ENCODE measurements at places on chromosomes 12 and 14.
A peak's percentile ranks its signal among the peaks of the same experiment; 100 is the strongest.

DNA sequence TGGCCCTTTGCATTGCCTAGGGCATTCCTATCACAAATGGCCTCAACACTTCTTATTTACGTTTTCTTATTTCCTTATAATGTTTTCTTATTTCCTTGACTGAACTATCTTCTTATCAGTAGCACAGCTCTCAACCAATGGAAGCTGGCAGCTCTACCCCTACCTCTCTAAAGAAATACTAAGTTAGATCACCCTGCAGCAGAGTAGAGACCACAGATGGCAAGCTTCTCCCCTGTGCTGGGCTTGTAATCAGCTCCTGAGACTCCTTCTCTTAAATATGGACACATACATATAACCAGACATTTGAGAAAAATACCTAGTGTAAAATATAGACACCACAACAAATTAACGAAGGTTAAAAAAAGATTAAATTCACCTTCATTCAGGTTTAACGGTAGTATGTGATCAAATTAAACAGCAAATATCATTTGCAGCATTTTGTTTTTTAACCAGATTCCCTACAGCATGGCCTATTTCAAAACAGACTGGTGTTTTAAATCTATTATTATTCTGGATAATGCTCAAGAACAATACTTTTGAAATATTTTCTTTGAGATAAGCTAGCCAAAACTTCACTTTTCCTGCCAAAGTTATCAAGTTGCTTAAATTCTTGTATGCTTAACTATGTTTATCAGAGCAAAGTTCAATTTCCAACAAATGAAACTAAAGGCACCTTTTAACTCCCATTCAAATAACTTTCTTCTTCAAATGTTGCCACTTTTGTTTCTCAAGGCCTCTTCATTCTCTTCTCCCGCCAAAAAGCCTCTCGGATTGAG is 54.3 kb downstream of the SLC41A2 start:
- DNase-seq, result no peak

DNA sequence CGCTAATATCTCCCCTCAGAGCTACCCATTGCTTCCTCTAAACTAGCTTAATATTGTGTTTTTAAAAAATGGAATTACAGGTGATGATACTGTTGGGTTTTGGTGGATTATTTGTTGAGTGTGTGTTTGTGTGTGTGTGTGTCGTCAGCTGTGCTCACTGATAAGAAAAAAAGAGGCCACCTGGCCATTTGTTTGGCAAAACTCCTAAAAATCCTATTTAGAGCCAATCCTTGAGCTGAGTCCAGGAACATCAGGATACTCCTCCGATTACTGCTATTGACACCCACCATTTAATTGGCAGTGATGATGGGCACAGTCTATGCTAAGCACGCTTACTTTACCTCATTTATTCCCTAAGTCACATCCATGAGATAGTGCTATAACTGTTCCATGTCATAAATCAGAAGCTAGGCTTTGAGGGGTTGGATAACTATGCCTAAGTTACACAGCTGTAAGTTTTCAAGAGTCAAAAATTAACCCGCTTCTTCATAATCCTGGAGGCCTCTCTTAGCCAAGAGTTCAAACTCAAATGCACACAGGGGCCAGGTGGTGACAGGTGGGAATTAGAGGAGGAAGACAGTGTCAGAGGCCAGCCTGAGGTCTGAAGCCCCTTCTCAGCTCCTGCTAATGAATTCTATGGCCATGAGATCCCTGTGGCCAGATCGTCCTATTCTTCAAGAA is 1026.6 kb upstream of the TMEM132C start:
- no peak for DNase-seq

- no peak for DNase-seq
These were observed 12.3 kb downstream of the NINJ2 start for GRCh38 chr12:650983-651382.

DNA sequence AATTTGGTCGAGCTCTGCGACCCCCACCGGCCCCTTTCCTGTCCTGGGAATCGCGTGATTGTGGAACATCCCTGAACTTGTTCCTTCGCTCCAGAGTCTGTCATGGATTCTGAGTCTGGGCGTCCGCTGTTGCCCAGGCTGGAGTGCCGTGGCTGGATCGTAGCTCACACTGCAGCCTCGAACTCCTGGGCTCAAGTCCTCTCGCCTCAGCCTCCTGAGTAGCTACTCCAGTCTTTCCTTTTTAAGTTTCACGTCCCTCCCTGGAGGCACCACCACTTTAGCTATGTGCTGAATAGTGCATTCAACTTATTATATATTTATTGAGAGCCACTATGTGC is 698 bp downstream of the ACOT6 start:
- no peak for DNase-seq

GRCh38 chr12:113202300-113203075 is 17.0 kb downstream of the RITA1 start:
- no peak for DNase-seq

GRCh38 chr12:132275110-132275531 is 54.3 kb downstream of the GALNT9 start:
- DNase-seq, result no peak

DNA sequence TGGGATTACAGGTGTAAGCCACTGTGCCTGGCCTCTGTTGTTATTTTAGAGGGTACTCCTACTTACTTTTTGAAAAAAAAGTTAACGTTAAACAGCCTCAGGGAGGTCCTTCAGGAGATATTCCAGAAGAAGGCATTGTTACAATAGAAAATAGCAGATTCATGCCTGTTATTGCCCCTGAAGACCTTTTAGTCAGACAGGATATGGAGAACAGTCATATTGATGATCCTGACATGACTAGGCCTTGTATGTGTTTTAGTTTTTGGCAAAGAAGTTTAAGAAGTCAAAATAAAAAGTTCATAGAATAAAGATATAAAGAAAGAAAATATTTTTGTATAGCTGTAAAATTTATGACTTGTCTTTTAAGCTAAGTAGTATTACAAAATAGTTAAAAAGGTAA is 45.3 kb downstream of the WASHC3 start:
- DNase-seq, result no peak

DNA sequence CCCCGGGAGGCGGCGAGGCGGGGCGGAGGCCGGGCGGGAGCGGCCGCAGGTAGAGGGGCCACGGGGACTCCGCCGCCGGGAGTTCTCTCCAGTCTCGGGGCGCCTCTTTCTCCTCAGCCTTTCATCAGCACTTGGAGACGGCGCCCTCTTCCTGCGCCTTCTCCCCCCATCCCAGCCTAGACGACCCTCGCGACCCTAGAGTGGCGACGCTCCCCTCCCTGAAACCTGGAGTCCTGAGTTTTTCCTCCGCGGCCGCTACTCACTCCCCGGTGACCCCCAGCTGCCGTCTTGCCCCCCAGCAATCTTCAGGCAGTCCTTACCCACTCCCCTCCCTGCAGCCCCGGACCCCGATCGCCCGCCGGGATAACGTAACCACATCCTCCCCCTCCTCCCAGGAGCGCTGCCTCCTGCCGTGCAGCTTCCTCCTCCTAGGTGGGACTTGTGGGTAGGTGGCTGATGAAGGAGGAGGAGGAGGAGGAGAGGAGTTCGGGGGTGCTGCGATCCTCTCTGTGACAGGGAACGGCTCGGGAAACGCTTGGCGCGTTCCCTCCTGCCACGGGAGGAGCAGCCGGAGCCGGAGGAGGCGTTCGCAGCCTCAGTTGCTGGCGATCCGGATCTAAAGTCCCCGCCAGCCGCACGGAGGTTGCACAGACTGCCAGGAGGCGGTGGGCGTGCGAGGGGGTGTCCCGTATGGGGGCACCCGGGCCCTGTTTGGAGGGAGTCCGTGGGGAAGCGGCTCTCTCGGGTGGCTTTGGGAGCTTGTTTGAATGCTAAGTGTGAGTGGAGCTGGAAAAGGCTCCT is 891 bp downstream of the PLEKHA5 start:
- DNase-seq, result peak; percentile 4

GRCh38 chr14:48826058-48826457 is 760.1 kb downstream of the RPS29 start:
- DNase-seq, result no peak

- no peak for DNase-seq
These were observed 43.3 kb downstream of the BEST3 start for GRCh38 chr12:69655616-69656340.

DNA sequence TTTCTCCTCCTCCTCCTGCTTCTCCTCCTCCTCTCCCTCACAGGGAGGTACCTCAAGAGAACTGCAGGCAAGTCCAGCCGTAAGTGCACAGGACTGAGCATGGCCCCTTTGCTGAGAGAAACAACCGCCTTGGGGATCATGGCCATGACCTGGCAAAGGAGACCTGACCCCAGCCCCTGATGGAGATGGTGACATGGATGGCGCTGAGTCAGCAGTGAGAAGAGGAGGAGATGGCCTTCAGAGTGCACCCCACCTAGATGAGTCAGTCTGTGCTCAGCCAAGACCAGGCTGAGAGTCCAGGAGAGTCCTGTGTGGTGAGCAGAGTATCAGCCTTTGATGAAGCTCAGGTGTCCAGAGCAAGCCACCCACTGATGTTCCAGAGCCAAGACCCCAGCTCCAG is 36.4 kb downstream of the MEG3 start:
- DNase-seq, result no peak

DNA sequence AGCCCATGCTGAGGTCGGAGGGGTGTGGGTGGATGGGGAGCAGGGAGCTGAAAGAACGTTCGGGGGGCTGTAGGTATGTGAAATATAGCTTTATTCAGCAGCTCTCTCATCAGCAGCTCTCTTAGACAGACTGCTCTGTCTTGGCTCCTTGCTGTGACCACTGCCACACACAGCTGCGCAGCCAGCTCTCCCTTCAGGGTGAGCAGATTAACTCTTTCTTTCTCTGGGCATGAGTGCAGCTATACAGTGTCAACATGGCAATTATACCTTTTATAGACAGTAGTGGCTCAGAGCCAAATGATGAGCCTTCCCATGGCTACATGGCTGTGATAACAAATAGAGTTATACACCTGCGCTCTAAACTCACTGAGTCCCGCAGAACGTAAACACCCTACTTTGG is 137.7 kb upstream of the NEDD1 start:
- DNase-seq, result no peak

- no peak for DNase-seq
These were observed 5.7 kb downstream of the PTHLH start for GRCh38 chr12:27966870-27967269.

- DNase-seq, result no peak
These were observed 1154.5 kb downstream of the AACS start for GRCh38 chr12:126219654-126220279.

DNA sequence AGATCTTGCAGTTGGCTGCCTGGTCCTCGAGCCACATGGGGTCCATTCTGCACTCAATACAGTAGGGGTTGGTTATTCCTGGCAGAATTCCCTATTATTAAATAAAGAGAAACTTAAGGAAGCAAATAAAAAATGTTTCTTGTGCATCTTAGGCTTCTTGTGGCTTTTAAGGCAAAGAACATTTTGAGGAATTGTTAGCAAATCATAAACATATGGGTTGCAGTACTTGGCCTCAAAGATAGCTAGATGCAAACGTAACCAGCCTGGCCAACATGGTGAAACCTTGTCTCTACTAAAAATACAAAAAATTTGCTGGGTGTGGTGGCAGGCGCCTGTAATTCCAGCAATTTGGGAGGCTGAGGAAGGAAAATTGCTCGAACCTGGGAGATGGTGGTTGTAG is 50.8 kb upstream of the KCNA5 start:
- no peak for DNase-seq

GRCh38 chr14:104281768-104282301 is 143.4 kb downstream of the KIF26A start:
- no peak for DNase-seq

- no peak for DNase-seq
These were observed 36.3 kb downstream of the SDR9C7 start for GRCh38 chr12:56897844-56898361.

DNA sequence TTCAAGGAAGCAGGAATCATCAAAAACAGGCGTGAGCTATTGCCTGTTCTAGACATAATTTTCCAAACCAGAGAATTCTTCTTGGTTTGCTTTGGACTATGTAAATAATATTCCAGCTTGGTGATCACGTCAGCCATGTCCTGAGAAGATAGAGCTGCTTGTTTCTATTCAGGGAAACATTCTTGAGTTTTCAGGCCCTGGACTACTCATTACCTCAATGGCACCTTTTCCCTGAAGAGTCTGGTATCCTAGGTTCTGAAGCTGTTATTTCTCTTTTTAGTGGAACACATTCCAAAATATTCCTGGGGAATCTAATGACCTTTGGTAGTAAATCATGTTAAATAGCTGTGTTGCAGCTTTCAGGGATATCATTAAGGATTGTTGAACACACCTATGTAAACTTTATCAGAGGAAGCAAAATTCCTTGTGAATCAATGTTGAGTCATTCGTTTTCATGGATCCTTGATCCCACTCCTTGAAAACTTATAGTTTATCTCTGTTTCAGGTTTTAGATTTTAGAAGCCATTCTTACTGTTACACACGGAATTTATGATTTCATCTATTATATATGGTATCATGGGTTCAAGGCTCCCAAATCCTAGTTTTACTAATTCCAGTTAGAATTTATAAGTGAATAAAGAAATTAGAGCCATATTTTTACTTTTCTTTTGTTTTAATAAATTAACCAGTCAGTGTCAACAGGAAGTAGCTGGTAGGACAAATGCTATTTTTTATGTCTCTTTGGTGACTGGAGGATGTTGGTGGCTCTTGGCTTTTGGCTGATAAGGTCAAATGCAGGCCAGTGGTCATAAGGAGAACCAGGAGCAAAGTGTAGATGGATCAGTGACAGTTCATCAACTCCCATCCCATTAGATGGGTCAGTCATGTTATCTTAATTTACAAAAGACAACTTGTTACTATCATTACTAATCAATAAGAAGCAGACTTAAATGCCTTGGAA is 380.1 kb downstream of the ZFP36L1 start:
- no peak for DNase-seq

- DNase-seq, result no peak
These were observed 26.9 kb upstream of the GCH1 start for GRCh38 chr14:54929556-54929955.

GRCh38 chr12:98275131-98275475 is 240.3 kb upstream of the TMPO start:
- no peak for DNase-seq

DNA sequence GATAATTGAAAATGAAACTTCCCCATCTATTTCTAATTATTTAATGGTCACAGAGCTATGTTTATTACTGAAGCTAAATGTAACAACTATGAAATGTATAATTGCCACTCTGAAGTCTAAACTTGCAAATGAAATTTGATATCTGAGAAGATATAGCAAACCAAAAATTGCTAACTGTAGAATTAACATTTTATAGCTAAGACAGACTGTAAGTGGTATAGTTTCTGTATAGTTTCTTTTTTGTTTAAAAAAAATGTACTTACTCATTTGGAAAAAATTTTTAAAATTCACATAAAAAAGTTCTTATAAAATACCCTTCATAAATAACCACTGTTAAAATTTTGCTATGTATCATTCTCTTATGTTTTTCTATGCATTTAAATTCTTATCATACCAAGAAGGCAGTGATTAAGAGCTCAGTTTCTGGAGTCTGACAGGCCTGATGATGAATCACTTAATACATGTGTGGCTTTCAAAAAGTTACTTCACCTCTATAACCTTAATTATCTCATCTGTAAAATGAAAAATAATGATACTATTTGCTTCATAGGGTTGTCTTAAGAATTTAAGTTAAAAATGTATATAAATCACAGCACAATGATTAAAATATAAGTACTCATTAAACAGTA is 214.7 kb upstream of the GARIN2 start:
- DNase-seq, result no peak

GRCh38 chr14:71116568-71117122 is 209.4 kb downstream of the PCNX1 start:
- no peak for DNase-seq

- DNase-seq, result no peak
These were observed 29.8 kb downstream of the ANKRD9 start for GRCh38 chr14:102479777-102480176.

GRCh38 chr14:61065656-61066055 is 84.6 kb downstream of the SLC38A6 start:
- no peak for DNase-seq

Data from stimulated activated CD4-positive, alpha-beta T cell treated with anti-CD3 and anti-CD28 coated beads, TNF-alpha, amount 100 ng/mL, for 24 hours (primary cell).